ENCODE measurements at places on chromosomes 4 and X. TPM values are rescaled to one million over a fixed set of nuclear protein-coding genes. Genes with fewer than 3 reads are reported as not detected.

GRCh38 chr4:39114436-39114835 is 52.4 kb downstream of the KLHL5 start:
- DNase-seq = no peak

DNA sequence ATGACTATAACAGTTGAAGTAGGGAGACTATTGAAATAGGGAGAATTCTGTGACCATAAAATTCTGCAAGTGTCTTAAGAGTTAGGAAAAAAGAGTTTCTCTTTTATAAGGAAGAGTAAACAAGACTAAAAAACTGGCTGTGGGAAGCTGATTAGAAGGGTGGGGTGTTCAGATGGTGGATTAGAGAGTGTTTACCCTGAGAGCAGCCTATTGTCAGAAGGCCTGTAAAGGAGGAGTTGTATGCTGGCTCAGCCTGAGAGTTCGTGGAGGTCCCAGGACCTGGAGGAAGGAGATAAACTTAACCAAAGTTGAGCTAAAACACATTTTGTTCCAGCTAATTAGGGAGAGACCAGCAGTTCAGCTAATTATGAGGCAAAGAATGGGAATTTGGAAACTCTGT is 629.7 kb downstream of the PCDH7 start:
- DNase-seq = no peak

GRCh38 chr4:173700650-173701049 is 170.6 kb upstream of the HAND2 start:
- DNase-seq = no peak

GRCh38 chr4:65033899-65034298 is 624.6 kb upstream of the TECRL start:
- DNase-seq = no peak

GRCh38 chrX:373641-374471 is 12.9 kb downstream of the PPP2R3B start:
- DNase-seq = peak; percentile 60

DNA sequence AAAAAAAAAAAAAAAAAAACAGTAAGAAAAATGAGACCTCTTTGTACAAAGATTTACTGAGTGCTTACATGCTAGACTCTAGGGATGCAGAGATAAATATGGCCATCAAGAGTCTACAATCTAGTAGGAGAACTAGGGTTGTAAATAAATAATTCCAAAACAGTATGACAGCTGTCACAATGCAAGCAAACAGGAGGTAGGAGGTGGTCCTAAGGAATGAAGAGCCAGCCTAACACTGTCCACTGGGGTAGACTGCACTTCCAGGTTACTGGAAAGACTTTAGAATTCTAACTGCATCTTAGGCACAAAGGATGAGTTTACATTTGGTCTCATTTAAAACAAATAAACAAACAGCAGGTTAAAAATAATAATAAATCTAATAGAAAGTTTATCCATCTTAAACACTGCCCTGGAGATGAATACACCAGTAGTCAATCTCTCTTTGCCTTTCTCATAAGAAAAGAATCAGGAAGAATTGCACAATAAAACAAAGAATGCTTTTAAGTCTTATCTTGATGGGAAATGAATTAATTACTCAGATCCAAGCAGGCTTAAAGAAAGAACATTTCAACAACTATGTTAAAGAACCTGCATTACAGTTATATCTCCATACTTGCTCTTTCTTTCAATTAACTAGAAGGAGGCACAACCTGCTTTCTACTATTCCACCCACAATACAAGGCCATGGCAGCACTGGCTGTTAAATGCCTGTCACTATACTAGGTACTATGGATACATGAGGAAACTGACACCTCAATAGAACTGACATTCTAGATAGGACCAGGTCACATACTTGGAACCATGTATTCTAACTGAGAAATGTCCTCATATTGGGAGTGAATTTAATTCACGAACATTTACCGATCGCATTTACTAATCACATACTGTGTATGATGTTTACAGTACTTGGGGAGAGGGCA is 12.7 kb downstream of the ADGRA3 start:
- no peak for DNase-seq

DNA sequence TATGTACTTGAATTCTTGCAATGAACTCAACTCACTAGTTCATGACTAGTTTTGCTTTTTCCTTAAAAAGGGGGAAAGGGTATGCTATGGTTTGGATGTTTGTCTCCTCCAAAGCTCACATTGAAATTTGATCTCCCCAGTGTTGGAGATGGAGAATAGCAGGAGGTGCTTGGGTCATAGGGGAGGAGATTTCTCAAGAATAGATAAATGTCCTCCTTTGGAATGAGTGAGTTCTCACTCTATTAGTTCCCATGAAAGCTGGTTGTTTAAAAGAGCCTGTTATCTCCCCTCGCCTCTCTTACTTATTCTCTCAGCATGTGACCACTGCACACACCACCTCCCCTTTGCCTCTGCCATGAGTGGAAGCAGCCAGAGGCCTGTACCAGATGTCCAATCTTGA is 109.4 kb upstream of the INTU start:
- DNase-seq = no peak

- no peak for DNase-seq
Observed at GRCh38 chr4:80311130-80311529, 24.4 kb upstream of the CFAP299 start.

GRCh38 chr4:102543030-102543928 is 42.1 kb downstream of the NFKB1 start:
- no peak for DNase-seq

DNA sequence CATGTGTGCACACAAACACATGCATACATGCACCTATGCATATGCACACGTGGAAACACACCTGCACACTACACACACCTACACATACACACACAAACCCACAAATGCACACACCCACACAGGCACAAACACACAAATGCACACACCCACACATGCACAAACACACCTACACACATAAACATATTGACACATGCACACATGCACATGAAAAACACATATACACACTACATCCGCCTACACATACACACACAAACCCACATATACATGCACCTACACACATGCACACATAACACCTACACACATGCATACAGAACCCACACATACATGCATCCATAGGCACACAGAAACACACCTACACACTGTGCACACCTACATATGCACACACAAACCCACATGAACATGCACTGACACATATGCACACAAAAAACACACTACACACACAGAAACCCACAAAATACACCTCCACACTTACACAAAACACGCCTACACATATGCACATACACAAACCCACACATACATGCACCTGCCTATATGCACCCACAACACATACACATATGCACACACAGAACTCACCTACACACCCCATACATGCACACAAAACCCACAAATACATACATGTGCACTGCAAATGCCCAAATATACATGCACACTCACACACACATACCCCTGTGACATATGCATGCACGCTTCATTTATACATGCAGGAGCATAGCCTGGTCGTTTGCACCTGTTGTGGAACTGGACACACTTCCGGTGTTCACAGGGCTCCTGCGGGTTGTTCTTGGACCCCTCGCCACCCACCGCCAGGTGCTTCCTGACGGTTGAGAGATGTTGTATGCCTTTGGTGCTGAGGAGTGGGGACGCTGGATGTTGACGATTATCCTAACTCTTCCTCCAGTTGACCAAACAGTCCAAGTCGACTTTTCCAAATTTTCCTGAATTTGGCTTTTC is 22.1 kb downstream of the CD99 start:
- DNase-seq = no peak

DNA sequence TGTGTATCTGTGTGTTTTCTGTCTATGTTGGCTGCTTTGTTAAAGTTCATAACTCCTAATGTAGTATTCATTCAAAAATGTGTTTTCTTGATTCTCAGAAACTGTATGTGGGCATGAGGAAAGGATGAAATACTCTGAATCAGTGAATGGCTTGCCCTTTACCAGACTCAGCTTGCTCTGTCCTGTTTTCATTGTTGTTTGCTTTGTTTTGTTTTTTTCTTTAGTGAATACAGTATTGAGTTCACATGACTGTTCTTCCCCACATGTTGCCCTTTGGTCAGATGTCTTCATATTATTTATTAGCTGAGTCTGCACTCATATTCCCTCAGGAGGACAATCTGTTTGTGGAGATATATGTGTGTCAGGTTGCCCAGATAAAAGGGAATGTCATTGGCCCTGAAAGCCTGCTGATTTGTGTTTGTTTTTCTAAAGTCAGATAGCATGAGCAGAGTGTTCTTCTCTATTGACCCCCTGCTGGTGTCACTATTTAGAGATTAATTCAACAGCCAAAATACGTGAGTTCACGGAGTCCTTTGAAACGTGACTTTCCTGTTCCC is 1184.4 kb downstream of the RPA4 start:
- no peak for DNase-seq

DNA sequence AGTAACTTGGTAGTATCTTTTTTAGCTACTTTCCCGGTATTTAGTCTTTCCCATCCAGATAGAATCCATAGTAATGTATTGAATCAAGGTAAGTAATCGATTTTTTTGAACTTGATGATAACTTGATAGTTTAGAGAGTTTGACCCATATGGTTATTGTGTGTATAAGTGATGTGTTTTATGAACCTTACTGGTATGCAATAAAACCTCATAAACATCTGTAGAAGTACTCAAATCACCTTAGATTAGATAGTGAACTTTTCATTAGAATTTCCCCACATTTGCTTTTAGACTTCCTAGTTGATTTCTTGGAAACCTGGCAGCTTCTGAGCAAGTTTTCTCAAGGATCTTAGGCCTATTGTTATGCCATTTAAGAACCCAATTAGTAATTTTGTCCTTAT is 80.8 kb upstream of the PDE5A start:
- no peak for DNase-seq

GRCh38 chr4:11271263-11271662 is 157.4 kb downstream of the HS3ST1 start:
- no peak for DNase-seq

GRCh38 chr4:127881563-127881864 is 821 bp downstream of the PLK4 start:
- DNase-seq = no peak

DNA sequence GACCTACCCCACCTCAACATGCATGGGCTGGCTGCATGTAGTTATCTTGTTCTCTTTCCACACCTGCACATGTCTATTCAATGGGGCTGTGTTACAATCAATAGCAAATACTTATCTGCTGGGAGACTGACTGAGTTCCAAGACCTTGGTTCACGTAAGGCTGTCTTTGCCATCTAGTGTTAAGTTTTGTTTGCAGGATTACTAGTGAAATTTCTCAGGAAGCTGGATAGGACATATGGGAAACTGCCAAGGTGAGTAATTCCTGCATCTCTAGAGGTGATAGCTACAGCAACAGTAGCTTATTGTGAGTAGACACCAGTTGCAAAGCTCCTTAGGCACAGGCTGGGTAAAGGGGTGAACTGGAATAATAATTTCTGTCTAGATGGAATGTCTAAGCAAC is 177.5 kb downstream of the ENOX2 start:
- DNase-seq = no peak

DNA sequence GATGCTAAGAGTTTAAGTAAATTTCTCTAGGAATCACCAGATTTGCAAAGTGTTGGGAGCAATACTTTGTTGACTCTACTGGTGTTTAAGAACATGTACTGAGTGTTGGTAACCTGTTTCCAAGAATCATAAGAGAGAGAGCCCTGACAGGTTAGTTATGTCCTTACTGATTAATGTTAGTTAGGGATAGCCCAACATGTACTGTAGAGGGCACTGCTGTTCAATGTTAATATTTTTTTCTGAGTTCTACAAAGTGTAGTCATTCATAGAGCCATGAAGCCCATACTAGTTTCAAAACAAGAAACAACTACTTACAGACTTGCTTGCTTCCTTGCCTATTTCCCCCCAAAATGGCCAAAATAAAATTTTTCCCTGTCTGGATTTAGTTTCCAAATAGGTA is 11.9 kb downstream of the TMPRSS11D start:
- no peak for DNase-seq

DNA sequence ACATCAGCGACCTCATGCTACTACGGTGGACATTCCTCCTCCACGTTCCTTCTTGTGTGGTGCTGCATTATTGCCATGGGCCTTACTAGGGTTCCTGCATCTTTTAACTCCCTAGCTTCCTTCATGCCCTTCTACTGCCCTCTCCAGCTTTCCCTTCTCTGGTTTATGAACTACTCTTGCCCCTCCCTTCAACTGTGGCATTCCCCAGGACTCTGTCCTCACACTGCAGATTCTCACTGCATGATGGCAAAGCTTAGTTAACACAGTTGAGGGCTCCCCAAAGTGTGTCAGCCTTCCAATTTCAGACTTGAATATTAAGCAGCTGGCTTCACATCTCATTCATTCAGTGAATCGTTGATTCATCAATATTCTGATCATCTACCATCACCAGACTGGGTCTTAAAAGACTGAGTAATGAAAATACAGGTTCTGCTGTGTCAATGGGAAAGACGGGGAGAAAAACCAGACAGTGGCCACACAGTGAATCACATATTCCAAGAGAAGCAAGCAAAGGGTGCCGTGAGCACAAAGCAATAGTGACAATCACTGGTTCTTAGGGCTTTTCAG is 53.0 kb downstream of the ZFX start:
- peak; percentile 10 for DNase-seq

- DNase-seq = no peak
Observed at GRCh38 chrX:119687661-119688413, 5.1 kb downstream of the SEPTIN6 start.

DNA sequence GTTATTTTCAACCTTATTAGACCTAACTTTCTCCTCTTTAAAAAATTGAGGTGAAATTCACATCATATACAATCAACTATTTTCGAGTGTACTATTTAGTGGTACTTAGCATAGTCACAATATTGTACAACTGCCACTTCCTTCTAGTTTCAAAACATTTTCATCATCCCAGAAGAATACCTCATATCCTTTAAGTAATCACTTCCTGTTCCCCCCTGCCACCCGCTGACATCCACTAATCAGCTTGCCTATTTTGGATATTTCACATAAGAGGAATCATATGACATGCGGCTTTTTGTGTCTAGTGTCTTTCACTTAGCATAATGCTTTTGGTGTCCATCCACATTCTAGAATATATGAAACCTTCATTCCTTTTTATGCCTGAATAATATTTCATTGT is 10.0 kb upstream of the PPA2 start:
- DNase-seq = no peak

- no peak for DNase-seq
Observed at GRCh38 chrX:136529795-136530194, 2.2 kb upstream of the VGLL1 start.

GRCh38 chrX:70022616-70023015 is 27.1 kb downstream of the AWAT2 start:
- DNase-seq = no peak

DNA sequence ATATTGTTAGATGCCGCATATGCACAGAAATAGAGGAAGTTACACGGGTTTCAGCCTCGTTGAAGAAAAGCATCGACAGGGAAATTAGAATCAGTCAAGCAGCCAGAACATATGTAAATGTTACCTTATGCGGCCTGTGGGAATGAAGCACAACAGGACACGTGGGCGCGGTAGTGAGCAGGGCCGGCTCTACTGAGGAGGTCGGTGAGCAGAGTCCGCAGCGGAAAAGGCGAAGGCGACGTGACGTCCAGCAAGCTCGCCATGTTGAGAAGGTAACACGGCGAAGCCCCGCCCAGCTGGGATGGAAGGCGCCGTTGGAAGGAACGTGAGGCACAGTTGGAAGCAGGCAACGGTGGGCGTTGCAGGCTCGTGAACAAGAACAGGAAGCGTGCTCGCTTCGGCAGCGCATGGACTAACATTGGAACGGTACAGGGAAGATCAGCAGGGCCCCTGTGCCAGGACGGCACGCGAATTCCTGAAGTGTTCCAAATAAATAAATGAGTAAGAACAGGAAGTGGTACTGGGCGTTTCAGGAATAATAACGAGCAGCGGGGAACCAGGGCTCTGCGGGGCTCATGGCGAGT is 54.6 kb downstream of the MTNR1A start:
- no peak for DNase-seq

The MEPE gene
- not detected for total RNA-seq

The PDGFRA gene
- total RNA-seq = not detected

The EVC2 gene
- 0.65 TPM for total RNA-seq

The PAGE4 gene
- total RNA-seq = not detected
